Left cardiac atrium (tissue), 4 donors: ENCODE measurements at places on chromosomes 16 and 17. TPM values are rescaled to one million over a fixed set of nuclear protein-coding genes. Genes with fewer than 3 reads are reported as not detected.

ZNF423 gene
- 11.1 TPM for total RNA-seq

CCL1 gene
- total RNA-seq, result not detected

TNRC6C gene
- 24.5 TPM for total RNA-seq

UBE2Z gene
- total RNA-seq, result 42.7 TPM

TP53TG3 gene
- 0.53 TPM for total RNA-seq

ST6GALNAC1 gene
- total RNA-seq, result 2.4 TPM

ZG16B gene
- 0.27 TPM for total RNA-seq

CHTF18 gene
- 8.8 TPM for total RNA-seq
